Activated CD8-positive, alpha-beta memory T cell treated with anti-CD3 and anti-CD28 coated beads, Interleukin-2, amount 50 U/mL, for 4 hours (primary cell): ENCODE measurements at places on chromosomes 1 and 21.

DNA sequence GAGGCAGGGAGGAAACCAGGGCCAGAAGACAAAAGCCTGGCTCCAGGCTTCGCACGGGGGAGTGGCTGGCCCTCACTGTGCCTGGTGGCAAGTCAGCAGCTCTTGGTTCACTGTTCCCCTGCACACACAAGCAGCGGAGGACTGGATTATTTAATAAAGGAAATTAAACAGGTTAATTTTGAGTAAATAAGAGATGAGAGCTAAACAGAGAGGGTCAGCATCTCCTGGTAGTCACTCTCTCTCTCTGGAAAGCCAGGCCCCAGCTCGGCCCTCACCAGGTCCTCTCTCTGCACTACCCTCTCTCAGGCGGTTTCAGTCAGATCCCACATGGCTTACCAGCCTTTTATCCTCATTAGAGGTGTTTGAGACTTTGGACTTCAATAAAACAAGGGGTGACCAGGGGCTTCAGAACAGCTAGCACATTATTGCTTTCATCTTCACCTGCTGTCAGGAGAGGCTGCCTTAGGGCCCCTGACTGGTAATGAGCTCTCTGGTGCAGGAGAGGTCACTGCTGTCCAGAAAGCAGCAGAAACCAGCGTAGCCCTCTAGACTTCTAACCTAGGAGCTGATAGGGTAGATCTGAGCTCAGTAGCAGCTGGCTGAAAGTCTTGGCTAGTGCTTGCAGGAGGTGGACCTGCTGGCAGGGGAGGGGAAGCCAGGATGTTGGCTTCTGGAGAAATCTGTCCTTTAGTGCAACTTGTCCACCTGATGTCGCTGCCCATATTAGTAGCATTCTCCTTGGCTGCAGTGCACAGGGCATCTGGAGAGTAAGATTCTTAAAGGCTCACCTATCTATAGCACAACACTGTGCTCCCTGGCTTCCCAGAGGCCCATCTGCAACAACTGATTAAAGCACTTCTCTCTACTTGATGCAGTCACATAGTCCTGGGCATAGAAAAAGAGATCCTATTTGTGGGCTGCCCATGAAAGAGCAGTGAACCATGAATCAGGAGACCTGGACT, 45.9 kb downstream of the SYT6 start:
- DNase-seq = no peak

DNA sequence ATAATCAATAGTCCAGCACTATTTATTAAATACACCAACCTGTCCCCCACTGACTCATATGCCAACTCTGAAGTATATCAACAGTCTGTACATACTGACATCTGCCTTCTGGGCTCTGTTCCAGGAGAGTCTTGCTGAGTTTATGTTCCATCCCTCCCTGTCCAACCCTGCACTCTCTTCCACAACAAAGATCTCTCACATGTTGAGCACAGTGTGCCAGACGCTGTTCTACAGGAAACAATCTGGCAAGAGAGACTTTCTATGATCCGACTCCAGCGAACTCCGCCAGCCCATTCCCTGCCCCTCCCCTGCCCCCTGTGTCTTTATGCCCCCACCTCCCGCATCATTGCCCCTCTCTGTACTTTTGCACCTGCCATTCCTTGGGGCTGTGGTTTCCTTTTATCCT, 3.4 kb downstream of the LACTBL1 start:
- no peak for DNase-seq

GRCh38 chr1:180158149-180159147, 3.8 kb downstream of the QSOX1 start:
- DNase-seq = no peak

- no peak for DNase-seq
Measured at GRCh38 chr1:26059906-26060305, 7.5 kb downstream of the TRIM63 start.

- no peak for DNase-seq
Measured at GRCh38 chr21:37230632-37231248, 36.4 kb downstream of the VPS26C start.

DNA sequence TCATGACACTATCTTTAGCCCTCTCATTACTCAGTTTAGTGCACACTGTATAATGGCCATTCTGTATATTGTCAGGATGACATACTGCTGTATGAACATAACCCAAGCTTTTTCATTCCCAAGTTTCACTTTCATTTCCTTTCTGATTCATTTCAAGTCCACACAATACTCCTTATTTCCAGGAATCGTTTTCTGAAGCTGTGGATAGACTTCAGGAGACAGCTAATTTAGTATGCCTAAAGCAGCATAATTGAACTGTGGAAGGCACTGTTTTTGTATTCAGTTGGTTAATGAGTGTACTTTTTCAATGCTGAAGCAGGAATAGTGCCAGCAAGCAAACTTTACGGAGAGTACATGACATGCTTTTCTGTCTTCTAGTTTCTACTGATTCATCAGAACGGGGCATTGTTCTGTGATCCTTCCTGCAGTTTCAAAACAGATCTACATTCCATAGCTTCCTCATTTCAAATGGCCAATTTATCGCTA, 578.5 kb upstream of the ZP4 start:
- no peak for DNase-seq

DNA sequence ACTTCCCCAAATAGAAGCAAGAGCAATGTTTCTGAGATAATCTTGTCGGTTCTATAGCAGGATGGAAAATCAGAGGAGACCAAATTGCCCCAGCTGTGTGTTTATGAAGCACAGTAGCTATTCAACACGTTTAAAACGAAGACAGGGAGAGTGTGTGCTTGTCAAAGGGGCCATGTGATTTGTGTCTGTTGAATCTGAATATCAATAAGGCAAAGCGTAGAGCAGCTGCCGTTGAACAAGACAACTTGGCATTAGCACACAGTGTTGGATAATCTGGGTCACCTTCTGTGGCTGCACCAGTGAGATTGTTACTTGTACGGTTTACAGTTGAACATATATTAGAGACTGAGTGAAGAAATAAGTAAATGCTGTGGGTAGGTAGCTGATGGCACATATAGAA, 1.0 kb downstream of the CRB1 start:
- no peak for DNase-seq

GRCh38 chr1:13892671-13893325, 192.8 kb downstream of the PRDM2 start:
- no peak for DNase-seq

DNA sequence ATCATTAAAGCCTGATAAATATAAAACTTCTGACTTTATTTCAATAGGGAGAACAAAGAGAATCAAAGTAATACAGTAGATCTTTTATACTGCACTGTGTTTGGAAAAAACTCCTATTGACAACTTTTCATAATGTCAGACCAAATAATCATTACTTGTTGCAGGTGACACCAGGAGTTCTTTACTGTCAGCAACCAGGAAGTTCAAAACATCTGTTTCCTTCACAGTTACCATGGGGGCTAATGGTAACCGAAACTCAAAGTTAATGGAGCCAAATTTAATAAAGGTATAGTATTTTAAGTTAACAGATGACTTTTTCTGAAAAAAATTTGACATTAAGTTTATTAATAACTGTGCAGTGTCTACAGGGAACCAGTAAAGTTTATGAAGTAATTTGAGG, 10.6 kb downstream of the EFCAB7 start:
- no peak for DNase-seq

DNA sequence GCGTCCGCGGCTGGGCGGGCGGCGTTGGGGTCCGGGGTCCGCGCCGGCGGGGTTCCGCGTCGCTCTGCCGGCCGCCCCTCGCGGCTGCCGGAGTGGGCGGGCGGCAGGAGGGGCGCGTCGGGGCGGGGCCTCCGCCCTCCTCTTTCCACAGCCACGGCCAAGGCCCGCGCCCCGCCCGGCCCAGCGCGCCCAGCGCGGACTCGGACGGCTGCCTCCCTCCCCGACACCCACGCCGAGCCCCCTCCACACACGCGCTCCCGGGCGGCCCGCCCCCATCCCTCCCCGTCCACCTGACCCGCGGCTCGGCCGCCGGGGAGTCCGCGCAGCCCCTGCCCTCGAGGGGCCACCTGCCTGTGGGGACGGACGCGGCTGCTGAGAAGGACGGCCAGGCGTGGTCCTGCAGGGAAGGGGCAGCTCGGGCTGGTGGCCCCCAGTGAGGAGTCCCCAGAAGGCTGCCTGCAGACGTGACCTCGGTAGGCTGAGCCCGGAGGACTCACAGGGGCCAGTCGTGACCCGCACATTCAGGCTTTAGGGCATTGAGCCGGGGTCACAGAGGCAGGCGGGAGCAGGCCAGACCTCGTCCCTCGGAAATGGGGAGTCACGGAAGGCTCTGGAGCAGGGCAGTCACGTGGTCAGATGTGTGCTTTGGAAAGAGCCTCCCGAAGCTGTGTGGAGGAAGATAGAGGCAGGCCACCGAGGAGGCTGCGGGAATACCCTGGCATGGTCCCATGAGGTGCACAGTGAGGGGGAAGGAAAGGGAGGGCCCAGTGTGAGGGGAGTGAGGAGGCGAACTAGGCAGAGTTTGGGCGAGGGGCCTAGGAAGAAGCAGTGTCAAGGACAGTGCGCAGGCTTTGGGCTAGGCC, at the start of gene COL8A2:
Gene COL8A2 (minus strand): TSS at position 94 of the 863 bp plus-strand sequence. CDS start 24,980 bp downstream, outside the sequence.
- no peak for DNase-seq

GRCh38 chr1:186983327-186983726, 154.6 kb downstream of the PLA2G4A start:
- DNase-seq = no peak

GRCh38 chr1:3699596-3699995, 47.3 kb downstream of the TP73 start:
- DNase-seq = no peak

- DNase-seq = peak; percentile 53
Measured at GRCh38 chr21:32403201-32403777, 9.2 kb upstream of the EVA1C start.
